H7 (cell line): ENCODE measurements at places on chromosomes 6 and 20. TPM values are rescaled to one million over a fixed set of nuclear protein-coding genes. Genes with fewer than 3 reads are reported as not detected.

The HLA-DRB5 gene
- 0.21 TPM in 1 of 2 replicates, not detected in the other for total RNA-seq

The TMEM151B gene
- 0.70 and 0.83 TPM in 2 replicates for total RNA-seq

The KCNK5 gene
- 23.8 and 30.1 TPM in 2 replicates for total RNA-seq

The ZNF341 gene
- 6.7 and 7.0 TPM in 2 replicates for total RNA-seq

DNA sequence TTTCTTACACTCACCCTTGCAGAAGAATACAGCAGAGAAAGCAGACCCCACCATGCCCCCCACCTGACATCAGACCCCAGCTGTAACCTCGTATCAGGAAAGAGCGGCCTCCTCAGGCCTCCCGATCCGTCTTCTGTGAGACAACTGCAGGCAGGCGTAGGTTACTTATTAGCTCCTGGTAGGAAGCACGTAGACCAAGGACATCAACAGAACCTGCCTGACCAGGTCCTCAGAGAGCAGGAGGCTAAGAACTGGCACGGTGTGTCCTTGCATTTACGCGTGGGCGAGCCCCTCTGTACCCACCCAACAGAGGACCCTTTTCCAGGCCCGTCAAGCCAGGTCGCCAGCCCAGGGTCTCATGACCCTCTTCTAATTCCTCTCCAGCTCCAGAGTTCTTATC lies 51.0 kb downstream of the ABHD12 start:
- no peak for DNase-seq

DNA sequence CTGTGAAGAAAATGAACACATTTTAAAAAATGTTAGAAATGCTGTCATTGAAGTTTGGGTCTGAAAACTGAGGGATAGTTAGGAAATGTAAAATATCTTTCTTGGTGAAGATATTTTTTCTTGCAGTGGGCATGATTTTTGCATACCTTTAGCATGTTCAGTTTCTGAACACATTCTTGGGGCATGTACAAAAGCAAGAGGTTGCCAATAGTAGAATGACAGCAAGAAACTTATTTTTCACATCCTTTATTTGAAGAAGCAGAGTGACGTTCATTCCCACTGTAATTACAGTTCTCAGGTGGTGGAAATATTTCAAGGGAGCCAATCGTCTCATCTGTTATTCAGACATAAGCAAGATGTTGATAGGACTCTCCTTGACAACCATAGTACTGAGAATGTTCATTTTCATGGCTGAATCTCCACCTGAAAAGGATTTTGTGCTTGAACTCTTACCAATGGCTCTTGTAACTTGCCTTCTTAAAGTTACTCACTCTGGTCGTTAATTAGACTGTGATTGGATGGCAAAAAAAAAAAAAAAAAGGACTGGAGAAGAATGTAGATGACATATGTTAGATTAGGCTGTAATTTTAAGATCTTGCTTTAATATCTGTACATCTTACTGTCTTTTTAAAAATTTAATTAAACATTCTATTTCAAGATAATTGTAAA lies 74.4 kb downstream of the DOK5 start:
- DNase-seq = no peak

The AGPAT4 gene
- total RNA-seq = 10.4 and 15.6 TPM in 2 replicates

GRCh38 chr6:88445188-88445965 lies 279.2 kb upstream of the CNR1 start:
- no peak for DNase-seq

The ECT2L gene
- total RNA-seq = 0.03 TPM in 1 of 2 replicates, not detected in the other

DNA sequence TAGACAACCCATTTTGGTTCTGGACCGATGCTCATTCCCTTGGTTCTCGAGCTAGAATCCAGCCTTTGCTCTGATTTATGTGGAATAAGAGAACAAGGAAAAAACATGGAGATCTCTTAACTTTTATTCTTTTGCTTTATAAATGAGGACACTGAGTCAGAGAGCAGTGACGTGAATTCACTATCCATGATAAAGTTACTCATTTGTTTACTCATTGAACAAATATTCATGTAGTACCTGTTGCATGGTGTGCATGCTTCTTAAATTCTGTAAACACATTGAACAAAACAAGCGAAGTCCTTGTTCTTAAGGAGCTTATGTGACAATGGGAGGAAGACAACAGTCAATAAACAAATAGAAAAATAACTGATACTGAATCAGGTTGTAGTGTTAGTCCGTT lies 56.9 kb downstream of the BMP2 start:
- no peak for DNase-seq

DNA sequence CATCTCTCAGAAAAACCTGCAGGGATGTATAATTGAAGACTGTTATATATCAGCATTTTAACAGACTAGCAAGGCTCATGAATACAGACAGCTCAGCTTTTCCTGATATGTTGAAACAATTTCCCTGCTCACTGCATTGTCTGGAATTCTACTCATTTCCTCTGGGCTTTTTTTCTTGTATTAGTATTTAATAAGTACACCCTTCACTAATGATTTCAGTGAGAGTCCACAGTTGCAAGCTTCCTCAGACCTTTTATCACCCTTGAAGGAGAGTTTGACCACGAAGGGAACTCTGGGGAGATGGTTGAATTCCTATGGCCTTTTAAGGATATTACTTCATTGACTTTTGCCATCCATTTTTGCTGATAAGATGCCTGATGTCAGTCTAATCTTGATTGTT lies 248.7 kb downstream of the ADGB start:
- DNase-seq = no peak

- no peak for DNase-seq
Observed at GRCh38 chr20:59667981-59668515, 63.7 kb downstream of the PHACTR3 start.

- no peak for DNase-seq
Observed at GRCh38 chr6:26611599-26611998, 14.8 kb downstream of the ABT1 start.

DNA sequence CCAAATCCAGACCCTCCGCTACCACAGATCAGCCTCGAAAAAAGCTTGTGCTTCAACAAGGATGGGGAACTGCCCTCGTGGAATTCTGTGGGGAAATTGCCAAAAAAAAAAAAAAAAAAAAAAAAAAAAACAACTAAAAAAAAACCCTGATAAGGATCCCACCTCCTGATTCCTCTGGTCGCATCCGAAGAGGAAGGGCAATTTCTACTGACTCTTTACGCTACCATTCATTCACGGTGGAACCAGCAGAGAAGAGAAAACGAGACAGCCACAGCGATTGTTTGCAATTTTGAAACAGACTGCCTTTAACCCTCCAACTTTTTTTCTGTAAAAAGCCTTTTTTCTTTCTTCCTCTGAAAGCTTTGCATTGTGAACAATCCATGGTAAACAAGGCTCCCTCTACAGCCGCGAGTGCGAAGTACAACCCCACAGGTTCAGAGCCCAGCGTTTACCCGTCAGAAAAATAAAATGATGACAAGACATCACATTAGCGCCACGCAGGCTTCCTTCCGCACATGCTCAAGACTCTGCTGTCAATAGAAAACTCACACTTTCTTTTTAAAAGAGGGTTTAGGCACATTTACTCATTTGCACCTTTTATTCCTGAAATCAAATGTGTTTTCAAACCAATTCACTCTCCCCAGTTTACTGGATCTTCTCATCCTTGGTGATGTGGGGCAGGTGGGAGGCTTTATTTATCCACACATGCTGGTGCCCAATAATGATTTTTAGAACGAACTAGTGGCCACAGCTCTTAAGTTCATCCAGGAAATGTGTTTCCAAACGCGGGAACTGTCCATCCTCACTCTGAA lies 100.0 kb downstream of the NOL4L start:
- DNase-seq = peak; percentile 77

The CLPSL2 gene
- total RNA-seq = 4.2 and 10.8 TPM in 2 replicates
